ENCODE measurements at places on chromosomes 5 and 9.

GRCh38 chr9:137575364-137575715 is 3.4 kb downstream of the DPH7 start:
- no peak for DNase-seq

- DNase-seq: no peak
Measured at GRCh38 chr5:139064613-139065012, 133.6 kb downstream of the SIL1 start.

- DNase-seq: no peak
Measured at GRCh38 chr9:33101104-33101951, 24.9 kb upstream of the SMU1 start.

- no peak for DNase-seq
Measured at GRCh38 chr9:6793203-6793602, 35.4 kb downstream of the KDM4C start.

GRCh38 chr5:150505816-150506215 is 2.1 kb upstream of the NDST1 start:
- DNase-seq: no peak

DNA sequence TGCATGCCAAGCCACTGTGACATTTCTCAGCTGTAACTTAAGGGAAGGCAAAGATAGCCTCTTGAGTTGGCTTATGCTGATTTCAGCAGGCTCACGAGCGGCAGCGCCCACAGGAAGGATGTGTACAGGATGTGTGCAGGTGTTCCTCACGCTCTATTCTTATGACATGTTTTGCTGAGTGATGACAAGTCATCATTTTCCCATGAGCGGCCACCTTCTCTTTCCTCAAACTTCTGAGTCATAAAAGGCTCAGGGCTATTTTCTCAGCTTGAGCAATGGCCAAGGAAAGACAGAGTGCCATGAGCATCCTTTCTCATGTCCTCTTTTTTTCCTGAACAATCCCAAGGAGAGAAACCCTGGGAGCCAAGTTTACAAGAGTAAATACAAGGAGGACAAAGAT is 365.9 kb downstream of the PLK2 start:
- no peak for DNase-seq

- DNase-seq: no peak
Measured at GRCh38 chr5:149938791-149939358, 5.7 kb downstream of the PDE6A start.

DNA sequence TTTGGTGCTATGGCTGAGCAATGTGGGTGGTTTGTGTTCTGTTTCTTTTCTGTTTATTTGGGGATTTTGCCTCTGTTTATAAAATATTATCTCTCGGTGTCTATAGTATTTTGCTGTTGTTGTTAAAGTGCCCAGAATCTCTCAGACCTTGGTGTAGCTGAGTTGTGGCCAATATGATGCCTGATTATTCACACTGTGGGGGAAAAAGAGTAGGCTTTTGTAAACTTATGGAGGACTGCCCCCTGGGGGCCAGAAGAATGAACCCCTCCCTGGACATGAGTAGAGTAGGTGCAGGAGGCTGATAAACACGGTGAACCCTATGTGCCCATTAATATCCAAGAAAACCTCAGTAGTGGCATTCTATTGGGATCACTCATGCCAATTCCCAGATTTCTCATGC is 49.0 kb upstream of the DPYSL3 start:
- DNase-seq: peak; percentile 3

- no peak for DNase-seq
Measured at GRCh38 chr5:164027738-164028137, 522.3 kb downstream of the MAT2B start.

- DNase-seq: no peak
Measured at GRCh38 chr5:147441191-147441695, 68.6 kb downstream of the DPYSL3 start.

GRCh38 chr5:55021410-55021809 is 2.6 kb upstream of the GZMK start:
- DNase-seq: no peak

- DNase-seq: no peak
Measured at GRCh38 chr5:92424785-92425426, 1041.8 kb upstream of the ARRDC3 start.

- DNase-seq: no peak
Measured at GRCh38 chr9:116153765-116154333, at the start of gene PAPPA. PAPPA (plus strand) TSS chr9:116153791; CDS start chr9:116154173, 382 bp downstream.

- no peak for DNase-seq
Measured at GRCh38 chr5:139058121-139058520, 140.0 kb downstream of the SIL1 start.

- no peak for DNase-seq
Measured at GRCh38 chr9:95772320-95773052, 103.0 kb upstream of the ERCC6L2 start.

DNA sequence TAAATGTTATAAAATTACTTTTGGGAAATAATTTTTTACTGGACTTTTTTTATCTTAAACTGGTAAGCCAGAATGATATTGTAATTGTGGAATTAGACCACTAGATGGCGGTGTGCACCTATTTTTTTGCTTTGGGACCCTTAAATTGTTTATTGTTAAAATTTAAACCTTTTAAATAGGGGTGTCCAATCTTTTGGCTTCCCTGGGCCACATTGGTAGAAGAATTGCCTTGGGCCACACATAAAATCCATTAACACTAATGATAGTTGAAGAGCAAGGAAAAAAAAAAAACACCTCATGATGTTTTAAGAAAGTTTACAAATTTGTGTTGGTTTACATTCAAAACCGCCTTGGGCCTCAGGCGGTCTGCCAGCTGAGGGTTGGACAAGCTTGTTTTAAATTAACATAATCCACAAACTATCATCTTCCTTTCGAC is 28.4 kb upstream of the GADD45G start:
- peak; percentile 38 for DNase-seq

DNA sequence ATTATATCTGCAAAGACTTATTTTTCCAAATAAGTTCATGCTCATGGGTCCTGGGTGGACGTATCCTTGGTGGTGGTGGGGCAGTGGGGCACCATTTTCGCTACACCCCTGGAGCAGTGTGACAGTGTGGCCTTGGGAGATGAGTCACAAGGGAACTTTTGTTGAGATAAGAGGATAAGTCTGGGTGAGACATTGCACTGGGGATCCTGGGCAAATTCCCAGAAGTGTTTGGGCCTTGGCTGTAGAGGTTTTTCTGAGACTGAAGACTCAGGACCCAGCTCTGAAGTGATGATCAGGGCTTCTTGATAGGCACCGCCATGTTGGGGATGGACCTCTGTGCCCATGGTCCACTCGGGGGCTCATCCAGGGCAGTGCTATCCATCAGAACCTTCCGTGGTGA is 149.4 kb downstream of the MACROH2A1 start:
- no peak for DNase-seq

DNA sequence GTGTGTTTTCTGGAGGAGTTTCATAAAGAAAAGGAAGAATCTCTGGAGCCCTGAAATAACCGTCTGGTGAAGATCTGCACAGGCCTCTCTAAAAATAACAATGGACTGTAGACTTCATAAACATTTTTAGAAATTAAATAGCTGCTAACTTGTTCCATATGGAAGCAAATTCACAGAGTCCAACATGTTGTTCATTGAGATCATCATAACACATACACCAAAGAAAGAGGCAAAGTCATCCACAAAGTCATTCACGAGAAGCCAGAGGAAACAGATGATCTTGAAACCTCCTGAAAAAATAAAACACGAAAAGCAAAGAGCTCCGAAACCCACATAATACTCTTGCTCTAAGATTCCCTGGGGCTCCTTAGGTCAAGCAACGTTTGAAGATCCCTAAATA is 347.8 kb downstream of the EFNA5 start:
- DNase-seq: no peak

DNA sequence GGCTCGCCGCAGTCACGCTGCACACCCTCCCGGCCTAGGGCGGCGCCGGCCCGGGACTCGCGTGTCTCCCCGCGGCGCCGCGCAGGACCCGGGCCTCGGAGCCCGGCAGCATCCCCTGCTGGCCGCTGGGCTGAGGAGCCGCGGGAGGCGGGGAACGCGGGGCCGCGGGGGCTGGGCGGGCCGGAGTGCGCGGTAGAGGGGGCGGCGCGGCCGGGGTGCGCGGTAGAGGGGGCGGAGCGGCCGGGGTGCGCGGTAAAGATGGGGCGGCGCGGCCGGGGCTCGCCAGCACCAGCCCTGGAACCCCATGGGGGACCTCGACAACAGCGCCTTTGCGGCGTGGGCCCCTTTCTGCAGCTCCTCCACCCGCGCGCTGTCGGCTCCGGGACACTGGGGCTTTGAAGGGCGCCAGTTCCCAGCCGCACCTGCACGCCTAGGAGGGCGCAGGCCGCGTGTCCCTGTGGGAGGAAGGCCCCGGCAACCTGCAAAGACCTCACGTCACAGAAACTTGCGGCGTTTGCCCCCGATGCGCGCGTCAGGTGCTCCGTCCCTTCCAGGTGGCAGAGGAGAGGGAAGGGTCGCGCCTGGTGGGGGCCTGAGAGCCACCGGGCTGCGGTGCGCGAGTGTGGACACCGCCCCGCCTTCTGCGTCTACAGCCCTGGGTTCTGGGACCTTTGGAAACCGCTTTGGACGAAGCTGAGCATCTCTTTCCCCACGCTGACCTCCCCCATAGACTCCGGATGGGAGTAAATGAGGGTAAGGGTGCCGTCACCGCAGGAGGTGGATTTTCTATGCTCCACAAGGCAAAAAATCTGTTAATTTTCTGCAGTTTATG is 49.6 kb downstream of the NSUN2 start:
- peak; percentile 57 for DNase-seq

GRCh38 chr5:59519338-59519737 is 374.2 kb downstream of the PDE4D start:
- DNase-seq: no peak

GRCh38 chr5:72417333-72418062 is 89.7 kb downstream of the ZNF366 start:
- no peak for DNase-seq

DNA sequence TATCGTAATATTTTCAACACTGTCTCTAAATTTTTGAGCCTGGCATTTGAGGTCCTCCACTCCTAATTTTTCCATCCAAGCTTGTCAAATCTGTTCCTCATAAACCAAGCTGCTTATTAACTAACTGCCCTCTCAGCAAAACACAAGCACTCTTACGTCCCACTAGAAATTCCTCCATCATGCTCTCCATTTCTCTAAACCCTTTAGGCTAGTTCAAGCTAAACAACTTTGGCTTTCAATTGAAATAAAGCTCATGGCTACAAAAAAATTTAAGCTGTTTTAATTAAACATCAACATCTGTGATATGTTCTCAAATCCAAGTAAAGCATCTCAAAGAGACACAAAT is 45.7 kb downstream of the RNF145 start:
- no peak for DNase-seq

DNA sequence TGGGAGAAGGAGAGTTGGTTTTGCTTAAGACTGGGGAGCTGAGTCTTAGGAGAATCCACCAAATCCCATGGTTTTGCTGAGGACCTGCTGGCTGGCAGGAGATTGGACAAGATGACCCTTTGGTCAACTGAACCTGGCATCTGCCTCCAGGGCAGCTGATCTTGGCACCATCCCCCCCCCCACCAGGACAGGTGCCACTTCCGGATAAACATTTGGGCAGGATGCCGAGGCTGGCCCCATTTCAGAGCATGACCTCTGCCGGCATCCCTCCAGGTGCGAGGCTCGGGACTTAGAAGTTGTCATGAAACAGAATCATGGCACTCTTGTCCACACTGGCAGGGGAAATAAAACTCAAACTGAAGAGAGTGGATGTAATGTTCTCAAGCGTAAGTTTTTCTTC is 165.6 kb downstream of the MACROH2A1 start:
- no peak for DNase-seq

GRCh38 chr9:130204959-130205358 is 32.8 kb downstream of the NCS1 start:
- no peak for DNase-seq

- DNase-seq: no peak
Measured at GRCh38 chr5:135371622-135372232, 27.3 kb downstream of the MACROH2A1 start.

- DNase-seq: no peak
Measured at GRCh38 chr9:128469070-128469469, 13.3 kb downstream of the ODF2 start.

GRCh38 chr9:97475059-97475458 is 26.4 kb upstream of the TMOD1 start:
- DNase-seq: no peak

DNA sequence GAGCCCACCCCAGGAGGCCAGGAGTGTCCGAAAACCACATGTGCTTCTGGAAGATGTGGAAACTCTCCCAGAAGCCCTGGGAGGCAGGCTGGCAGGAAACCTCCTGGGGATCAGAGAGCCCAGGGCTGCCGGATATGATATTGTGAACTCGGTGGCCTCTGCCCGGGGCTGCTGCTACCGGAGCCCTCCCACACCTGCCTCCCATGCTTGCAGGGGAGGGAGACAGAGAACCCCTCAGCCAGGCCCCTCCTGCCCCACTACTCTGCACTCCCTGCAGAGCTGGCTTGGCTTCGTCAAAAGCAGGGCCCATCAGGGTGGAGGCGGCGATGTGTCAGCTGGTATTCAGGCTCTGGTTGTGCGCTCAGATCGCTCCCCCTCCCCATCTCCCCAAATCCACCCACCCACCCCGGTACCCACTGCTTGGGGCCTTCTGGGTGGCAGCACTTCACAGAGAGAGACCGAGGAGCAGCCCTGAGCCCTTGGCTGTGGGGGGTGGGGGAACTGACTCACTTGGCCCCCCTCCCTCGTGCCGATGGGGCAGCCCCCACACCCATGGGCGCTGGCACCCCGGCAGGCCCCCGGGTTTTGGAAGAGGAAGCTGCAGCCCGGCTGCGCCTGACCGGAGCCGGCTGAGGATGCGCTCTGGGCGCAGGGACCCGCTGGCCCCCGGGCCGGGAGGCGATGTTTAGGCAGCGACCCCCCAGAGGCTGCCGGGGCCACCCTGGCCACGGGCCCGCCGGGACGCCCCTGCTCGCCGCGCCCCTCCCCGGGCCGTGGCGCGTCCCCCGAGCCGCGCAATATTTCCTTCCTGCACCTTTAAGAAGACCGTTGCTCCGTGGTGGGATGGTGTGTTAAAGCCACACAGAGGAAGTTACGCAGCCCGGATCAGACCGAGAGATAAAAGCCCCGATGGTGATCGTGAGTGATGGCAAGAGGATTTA is 786 bp upstream of the NTNG2 start:
- DNase-seq: no peak

DNA sequence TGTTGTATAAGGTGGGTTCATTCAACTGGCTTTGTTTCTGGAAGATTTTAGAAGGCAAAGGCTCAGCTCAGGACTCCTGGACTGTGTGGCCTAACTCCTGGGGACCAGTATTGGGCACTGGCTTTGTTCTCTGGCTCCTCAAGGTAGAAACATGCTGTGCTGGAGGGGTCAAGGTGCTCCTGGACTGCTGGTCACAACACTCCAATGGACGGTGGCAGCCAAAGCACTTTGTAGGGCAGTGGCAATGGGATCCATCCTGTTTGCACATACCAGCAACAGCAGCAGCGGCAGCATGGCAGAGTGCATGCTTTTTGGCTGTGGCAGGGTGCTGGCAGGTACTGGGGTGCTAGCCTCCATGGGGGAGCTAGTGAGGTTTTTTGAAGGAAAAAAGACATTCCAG is 65.3 kb downstream of the SLCO6A1 start:
- DNase-seq: no peak
